Inflammatory macrophage treated with lipopolysaccharide for 1 hour (primary cell): ENCODE measurements at places on chromosomes 6 and 20.

DNA sequence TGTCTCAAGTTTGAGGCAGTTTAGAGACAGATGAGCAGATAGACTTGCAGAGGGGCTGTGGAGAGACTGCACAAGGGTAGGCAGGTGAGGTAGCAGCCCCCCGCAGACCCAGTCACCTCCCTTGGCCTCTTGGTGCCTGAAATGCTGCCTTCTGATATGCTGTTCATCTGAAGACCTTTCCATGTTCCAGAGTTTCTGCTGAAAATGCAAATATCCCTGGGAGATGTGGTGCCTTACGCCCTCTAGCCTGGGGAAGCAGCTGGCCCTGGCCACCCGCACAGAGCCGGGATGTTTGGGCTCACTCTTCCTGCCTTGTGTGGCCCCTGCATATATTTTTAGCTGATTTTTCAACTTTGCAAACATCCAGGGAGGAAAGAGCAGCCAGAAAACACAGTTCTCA lies 51.4 kb downstream of the TMEM242 start:
- DNase-seq: no peak

DNA sequence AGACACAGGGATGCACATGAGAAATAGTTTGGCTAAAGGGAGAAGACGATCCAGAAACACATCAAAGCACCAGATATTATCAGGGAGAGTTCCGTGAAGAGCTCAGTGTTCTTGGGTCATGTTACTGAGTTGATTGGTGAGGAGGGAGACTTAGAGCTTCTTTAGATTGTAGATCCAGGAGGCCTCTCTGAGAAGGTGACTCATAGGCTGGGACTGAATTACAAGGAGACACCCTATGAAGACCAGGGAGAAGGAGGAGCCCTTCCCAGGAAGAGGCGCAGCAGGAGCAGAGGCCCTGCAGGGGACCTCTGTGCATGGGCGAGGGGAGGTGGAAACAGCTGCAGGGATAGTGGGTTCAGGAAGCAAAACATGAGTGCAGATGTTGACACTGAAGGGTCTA lies 196.5 kb downstream of the SLC24A3 start:
- DNase-seq: no peak

- no peak for DNase-seq
Measured at GRCh38 chr6:38173909-38174308, 354.4 kb downstream of the ZFAND3 start.

GRCh38 chr6:88835210-88835609 lies 128.2 kb downstream of the RNGTT start:
- DNase-seq: no peak

DNA sequence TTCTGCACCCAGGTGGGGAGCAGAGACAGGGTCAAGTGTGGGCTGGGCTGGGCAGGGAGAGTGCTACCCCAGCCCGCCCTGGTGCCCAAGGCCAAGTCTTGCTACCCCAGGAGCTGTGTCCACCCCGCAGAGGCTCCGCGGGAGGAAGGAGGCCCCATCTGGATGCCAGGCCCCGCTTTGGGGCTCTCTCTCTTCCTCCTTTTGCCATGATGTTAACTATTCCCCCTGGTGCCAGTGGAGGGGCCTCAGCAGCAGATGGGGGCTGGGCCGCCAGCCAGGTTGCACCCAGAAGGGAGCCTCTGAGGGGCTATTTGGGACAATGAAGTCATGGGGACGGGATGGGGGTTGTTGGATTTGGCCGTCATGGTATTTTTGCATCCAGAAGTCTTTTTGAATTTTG lies 9.3 kb downstream of the SLC17A9 start:
- no peak for DNase-seq
